ENCODE measurements at places on chromosomes 7 and 10.

- DNase-seq = no peak
These were observed 280.2 kb upstream of the PHYHIPL start for GRCh38 chr10:58896229-58896628.

- no peak for DNase-seq
These were observed 5.0 kb downstream of the PDZD8 start for GRCh38 chr10:117370205-117370604.

DNA sequence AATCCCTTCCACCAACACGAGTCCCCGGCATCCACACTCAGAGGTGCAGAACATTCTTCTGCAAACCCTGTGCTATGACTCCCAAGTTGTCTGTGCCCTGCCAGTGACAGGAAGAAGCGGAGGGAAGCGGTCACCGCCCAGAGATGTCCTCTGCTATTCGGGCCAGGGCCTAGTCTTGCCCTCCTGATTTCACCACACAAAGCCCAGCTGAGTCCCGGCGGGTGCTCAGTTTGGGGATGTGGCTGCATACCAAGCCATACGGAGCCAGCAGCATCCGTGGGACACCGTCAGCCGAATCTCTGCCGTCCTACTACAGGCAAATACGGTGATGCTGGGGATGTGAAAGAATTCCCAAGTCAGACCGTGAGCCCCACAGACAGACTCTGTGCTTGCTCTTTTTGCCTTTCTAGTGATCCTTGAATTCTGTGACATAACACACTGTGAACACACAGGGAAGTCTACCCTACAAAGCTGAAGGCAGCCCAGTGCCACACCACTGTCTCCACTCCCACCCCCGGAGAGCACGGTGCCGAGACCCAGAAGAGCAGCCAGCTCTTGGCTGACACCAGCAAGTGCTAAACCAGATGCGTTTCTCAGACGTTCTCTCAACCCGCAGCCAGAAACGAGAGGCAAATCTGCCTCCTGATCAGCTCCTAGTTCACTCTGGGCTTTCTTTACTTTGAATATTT is 2.0 kb downstream of the STK32C start:
- no peak for DNase-seq

- DNase-seq = no peak
These were observed 60.9 kb downstream of the GRB10 start for GRCh38 chr7:50721661-50722259.

All from esophagus squamous epithelium (tissue), 5 donors.